ENCODE measurements at places on chromosomes 1 and 21.
A peak's percentile ranks its signal among the peaks of the same experiment; 100 is the strongest.

DNA sequence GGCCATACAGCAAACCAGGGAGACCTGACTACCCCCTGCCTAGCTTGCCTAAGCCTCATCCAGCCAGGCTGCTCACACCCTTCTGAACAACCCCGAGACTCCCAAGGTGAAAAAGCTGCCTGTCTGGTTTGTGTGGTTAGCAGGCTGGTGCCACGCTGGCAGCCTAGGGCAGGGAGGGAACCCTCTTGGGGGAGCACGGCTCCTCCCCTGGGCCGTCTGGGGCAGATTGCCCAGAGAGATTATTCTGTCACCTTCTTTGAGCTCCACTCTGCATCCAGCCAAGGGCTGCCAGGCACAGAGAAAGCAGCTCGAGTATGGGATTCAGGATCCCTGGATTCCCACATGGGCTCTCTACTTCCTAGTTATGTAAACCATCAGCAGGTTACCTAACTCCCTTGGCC lies 27.5 kb upstream of the TCEA3 start:
- peak; percentile 6 for DNase-seq

DNA sequence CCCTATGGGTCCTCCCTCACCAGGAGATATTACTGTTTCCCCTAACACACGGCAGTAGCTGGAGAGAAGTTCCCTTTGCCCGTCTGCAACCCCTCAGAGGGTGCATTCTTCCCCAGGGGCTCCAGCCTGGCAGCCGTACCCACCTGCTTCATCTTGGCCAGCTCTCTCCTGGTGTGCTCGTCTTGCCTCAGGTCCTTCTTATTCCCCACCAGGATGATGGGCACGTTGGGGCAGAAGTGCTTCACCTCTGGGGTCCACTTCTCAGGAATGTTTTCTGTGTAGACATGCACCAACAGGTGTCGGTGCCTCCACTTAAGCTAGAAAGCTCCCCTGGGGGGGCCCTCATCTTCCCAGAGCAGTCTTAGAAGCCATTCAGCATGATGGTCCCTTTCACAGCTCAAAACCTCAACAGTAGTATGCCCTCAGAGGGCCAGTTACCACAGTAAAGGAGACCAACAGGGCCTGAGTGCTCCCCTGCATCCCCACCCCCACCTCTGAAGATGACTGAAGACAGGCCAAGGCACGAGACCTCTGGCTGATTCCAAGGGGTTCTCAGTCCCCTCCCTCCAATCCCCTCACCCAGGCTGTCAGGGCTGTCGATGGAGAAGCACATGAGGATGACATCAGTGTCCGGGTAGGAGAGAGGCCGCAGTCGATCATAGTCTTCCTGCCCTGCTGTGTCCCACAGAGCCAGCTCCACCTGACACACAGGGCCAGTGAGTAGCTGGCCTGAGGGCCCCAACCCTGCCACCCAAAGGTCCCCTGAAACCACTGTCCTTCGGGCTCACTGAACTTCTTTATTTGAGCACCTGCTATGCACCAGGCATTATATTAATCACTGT lies 4.3 kb downstream of the RHOC start:
- no peak for DNase-seq

DNA sequence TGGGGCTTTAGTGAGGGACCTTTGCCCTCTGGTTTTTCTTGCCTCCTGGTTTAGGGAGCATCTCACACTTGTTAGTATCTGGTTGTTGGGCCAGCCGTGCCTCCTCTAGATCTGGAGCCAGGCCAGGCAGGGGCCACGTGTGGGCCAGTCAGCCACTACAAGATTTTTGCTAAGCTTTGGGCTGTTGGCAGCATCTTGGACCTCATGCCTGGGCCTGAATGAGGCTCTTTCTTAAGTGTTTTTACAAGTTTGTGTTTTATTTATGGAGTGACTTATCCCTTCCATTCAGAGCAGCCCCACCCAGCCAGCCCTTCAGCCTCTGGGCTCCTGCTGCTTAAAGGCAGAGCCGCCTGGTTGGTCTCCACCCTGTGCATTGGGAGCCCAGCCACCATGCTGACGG lies 1.6 kb upstream of the SH3BGRL3 start:
- peak; percentile 21 for DNase-seq

GRCh38 chr1:61058483-61059245 lies 23.7 kb upstream of the NFIA start:
- no peak for DNase-seq

GRCh38 chr1:115183721-115184259 lies 94.5 kb upstream of the TSPAN2 start:
- no peak for DNase-seq

DNA sequence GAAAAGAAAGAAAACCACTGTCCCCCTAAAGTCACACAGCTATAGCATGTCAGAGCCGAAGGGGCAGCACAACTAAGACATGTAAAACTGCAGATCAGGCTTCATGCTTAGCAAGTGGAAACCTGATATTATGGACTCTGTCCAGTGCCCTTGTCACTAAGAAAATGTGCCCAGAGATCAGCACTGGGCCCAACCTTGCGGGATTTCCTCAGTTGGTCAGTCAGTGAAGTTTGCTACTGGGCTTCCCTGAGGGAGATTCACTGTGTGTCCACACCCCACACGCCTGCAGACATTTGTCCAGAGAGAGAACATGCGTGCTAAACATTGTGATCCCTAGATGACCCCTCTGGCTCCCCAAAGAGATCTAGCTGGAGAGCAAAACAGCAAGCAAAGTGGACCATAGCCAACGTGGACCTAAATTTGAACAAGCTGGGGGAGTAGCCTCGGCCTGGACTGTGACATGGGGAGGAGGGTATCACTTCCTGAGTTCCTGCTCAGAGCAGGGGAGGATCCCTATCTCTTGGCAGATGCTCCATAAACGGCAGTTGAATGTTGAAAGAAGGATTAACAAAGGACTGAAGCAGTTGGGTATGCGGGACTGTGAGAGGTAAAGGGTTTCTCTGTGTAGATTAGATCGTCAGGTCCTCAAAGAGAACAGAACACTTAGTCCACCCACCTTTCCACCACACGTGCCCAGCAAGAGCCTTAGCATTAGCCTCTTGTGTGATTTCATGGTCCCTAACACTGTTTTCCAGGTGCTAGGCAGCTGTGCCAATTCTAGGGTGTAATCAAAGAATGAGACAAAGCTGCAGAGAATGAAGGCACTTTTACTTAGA lies 53.6 kb downstream of the GLUL start:
- no peak for DNase-seq

DNA sequence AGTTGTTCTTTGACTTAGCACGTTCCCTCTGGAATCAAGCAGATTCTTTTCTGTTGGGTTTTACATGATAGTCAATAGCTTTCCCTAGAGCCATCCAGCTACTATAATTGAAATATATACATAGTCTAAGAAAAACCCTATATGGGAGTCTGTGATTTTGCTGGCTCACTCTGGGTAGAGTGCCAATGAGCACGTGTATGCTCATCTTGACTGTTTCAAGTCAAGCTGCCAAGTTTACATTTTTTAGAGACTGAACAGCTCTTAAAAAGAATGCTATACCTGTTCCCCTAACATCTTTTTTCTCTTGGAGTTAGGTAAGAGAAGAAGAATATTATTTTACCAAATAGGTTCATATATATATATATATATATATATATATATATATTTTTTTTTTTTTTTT lies 182.8 kb upstream of the NRIP1 start:
- no peak for DNase-seq

GRCh38 chr1:237146241-237146640 lies 104.3 kb downstream of the RYR2 start:
- DNase-seq = no peak

GRCh38 chr1:156945881-156946661 lies 25.6 kb downstream of the LRRC71 start:
- no peak for DNase-seq

GRCh38 chr1:200905411-200906052 lies 10.8 kb downstream of the INAVA start:
- DNase-seq = peak; percentile 45

GRCh38 chr1:44437107-44437716 lies 32.2 kb downstream of the RNF220 start:
- no peak for DNase-seq

DNA sequence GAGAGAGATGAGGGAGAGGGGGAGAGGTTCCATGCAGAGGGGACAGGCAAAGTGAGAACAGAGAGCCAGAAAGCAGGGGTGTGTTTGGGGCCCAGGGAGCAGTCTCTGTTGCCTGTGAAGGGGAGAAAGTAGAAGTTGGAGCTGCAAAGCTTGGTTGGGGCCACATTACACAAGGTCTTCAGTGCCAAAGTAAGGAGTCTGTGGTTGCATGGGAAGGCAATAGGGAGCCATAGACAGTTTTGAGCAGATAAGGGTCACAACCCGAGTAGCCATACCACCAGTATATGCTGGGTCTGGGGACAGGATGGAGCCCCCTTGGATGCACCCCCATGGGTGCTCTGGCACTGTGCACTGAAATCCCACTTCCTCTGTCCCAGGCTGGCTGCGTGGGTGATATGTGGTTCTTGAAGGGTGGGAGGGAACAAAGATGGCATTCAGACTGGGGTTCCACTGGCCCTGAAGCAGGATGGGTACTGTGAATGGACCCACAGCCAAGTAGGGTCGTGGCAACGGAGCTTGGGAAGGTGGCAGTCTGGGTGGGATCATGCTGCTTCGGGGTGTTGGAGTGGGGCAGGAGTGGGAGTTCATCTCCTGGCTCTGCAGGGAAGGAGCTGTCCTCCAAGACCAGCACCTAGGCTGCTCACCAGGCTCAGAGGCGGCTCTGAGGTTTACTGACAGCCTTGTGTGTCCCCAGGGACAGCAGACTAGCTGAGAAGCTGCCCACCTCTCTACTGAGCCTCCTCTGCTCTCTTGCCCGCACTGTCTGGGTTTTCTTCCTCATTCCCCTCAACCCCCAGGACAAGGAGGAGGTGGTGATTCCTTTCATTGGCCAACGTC lies 12.1 kb downstream of the DRAXIN start:
- DNase-seq = no peak

DNA sequence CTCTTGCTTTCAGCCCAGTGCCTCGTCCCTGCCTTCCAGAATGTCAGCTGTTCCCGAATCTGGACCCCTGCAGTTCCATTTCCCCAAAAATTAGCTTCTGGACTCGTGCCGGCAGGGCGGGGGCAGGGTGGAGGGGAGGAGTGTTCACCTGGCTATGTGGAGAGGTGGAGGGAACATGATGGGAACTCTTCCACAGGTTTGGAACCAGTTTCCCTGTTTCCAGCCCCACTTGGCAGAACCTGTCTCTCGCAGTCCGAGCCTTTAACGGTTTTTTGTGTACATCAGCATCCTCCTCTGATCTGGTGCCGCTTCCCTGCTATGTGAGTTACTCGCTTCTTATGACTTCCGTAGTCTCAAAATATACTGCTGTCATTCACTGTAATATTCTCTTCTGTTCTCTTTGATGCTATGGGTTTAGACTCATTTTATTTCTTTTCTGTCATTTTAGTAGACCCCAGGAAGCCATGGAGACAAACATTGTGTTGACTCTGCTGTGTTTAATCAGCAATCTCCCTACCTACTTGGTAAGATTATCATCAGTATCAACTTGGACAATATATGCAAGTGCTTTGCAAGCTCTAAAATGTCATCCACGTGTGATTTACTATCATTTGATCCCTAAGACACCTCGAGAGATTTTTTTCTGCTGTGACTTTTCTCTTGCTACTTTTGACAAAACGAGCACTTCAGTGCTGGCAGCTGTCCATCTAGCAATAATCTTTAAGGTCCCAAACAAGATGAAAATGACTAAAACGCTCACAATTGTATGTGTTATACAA lies 33.3 kb upstream of the HNRNPU start:
- DNase-seq = no peak

DNA sequence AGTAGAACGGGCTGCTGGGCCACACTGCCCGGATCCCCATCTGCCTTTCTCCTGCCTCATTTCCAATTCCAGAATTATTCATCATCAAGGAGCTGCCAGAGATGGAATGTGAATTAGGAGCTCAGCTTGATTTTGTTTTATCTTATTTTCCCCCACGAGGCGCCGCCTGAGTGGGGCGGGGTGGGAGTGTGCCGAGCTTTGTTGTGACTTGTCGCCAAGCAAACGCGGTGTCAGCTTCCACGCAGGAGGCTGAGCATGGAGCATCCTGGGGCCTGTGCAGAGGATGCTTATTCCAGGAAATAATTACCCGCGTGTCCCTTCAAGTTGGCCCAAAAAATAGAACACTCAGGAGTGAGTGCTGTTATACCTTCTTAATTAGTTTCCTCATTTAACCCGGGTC lies 91.2 kb downstream of the HMGB4 start:
- DNase-seq = no peak

GRCh38 chr1:218330043-218330623 lies 15.0 kb upstream of the TGFB2 start:
- no peak for DNase-seq

DNA sequence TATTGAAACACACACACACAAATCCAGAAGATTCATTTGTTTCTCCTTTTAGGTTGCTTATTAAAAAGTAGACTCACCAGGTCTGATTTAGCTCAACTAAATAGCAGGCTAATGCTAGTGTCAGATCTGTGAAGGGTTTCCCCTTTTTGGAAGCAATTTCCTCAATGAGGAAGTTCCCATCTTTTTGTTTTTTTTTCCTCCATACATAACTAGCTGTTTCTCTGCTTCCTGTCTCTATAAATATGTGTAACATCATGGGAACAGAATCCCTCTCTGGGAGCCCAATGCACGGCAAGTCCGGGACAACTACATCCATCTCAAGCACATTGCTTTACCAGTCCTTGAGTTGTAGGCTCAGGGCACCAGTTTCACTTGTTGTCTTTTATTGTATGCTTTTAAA lies 1421.1 kb downstream of the PLA2G4A start:
- DNase-seq = no peak

GRCh38 chr1:74222701-74223100 lies 12.5 kb upstream of the TNNI3K start:
- no peak for DNase-seq

Measured in activated CD4-positive, alpha-beta T cell treated with anti-CD3 and anti-CD28 coated beads, Interleukin-2, amount 50 U/mL, for 48 hours (primary cell).